ENCODE measurements at places on chromosomes 1 and 21.

GRCh38 chr1:7810395-7810794 lies 26.3 kb downstream of the PER3 start:
- peak; percentile 36 for DNase-seq

- no peak for DNase-seq
These were observed 93.8 kb downstream of the EPS15 start for GRCh38 chr1:51425273-51425672.

GRCh38 chr1:110633646-110634030 lies 27.5 kb upstream of the KCNA2 start:
- no peak for DNase-seq

- no peak for DNase-seq
These were observed 101.2 kb downstream of the GDAP2 start for GRCh38 chr1:117828201-117828600.

DNA sequence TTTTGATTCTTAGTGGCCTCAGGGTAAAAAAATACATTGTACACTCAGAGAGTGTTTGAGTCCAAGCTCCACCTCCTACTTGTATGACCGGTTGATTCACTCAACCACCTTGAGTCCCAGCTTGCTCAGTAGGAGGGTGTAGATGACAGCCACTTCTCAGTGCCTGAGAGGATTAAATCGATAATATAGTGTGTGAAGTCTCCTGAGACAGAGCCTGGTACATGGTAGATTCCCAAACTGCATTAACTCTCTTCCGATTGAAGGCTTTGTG lies 38.4 kb downstream of the NCMAP start:
- DNase-seq = no peak

- no peak for DNase-seq
These were observed 48.4 kb upstream of the ZNF326 start for GRCh38 chr1:89946532-89946931.

DNA sequence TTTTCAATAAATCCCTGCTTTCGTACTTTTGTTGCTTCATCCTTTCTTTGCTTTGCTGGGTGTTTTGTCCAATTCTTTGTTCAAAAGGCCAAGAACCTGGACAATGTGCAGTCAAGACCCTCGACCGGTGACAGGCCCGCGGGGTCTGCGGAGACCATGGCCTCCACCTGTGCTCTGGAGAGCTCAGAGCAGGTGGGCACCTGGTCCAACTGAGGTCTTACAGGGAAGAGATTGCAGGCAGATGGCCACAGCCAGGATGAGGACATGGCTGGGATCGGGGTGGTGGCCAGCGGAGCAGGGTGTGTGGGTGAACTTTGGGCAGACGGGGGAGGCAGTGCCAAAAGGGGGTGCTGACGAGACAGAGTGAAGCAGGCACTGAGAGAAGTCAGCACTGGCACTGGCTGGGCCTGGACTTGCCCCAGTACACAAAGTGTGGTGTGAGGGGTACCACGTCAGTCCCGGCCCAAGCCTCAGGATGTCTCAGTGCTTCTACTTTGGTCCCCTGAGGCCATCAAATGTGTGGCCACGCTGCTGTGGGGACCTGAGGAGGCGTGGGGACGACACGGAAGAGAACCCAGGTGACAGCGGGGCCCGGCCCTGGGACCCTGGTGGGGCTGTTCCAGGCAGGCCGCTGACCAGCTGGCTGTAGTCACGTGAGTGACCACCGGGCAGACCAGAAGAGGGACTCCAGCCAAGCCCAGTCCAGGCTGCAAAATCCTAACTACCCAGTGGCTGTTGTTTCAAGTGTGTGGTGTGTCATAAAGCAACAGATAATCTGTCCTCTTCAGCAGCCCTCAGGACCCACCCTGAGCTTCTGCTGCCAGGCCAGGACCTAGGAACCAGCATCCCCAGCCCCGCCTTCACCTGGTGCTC lies 10.4 kb upstream of the CCDC27 start:
- DNase-seq = no peak
